ENCODE measurements at places on chromosomes 6 and 20.

DNA sequence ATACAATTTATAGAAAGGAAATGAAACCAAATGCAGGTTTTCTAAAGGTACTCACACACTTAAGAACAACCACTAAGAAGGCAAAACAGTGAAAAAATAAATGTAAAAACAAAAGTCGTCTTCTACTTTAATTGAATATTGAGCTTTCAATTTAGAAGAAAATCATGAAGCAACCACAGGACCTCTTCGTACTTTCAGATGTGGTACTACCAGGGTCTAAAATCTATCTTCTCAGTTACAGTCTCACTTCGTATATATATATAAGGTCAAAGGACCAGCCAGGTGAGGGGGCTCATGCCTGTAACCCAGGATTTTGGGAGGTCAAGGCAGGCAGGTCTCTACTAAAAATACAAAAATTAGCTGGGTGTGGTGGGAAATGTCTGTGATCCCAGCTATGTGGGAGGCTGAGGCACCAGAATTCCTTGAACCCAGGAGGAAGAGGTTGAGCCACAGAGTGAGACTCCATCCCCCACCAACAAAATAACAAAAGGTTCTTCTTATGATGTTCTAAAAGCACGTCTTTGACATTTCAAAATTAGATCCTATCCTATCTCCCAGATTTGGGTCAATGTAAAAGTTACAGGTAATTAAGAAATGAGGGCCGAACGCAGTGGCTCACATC lies 12.5 kb downstream of the ROMO1 start:
- DNase-seq: no peak

DNA sequence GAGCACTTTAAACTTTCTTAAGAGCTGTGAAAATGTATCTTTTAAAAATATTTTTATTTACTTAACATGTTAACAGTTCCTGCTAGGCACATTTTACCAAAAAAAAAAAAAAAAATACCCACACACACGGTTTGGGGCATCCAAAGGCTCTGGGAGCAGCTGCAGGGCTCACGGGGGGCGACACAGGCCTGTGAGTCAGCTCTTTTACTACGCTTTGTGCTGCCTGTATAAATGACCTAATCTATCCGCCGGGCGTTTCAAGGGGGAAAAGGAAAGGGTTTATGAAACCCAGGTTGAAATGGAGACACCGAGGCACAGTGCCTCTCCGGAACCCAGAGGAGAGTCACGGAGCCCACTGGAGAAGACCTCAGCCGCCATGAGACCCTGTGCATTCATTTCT lies 40.4 kb downstream of the DLL1 start:
- DNase-seq: no peak

DNA sequence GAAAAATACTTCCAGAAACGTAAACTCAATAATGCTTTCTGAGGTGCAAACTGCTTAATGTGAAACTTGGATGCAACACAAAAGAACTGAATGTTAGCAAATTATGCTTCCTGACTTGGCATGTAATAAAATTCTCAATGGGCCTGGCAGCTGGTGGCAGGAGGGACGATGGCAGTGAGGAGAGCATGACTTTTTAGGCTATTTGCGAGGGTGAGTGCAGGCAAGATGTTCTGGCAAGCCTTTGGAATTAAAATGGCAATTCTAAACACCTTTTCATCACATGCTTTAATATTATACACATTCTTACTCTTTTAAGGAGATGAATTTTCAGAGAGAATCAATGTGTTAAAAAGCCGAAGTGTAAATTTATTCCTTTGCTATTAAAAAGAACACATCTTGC lies 224.8 kb upstream of the CDH4 start:
- no peak for DNase-seq

GRCh38 chr6:131568726-131569125 lies 4.3 kb upstream of the ARG1 start:
- DNase-seq: no peak

DNA sequence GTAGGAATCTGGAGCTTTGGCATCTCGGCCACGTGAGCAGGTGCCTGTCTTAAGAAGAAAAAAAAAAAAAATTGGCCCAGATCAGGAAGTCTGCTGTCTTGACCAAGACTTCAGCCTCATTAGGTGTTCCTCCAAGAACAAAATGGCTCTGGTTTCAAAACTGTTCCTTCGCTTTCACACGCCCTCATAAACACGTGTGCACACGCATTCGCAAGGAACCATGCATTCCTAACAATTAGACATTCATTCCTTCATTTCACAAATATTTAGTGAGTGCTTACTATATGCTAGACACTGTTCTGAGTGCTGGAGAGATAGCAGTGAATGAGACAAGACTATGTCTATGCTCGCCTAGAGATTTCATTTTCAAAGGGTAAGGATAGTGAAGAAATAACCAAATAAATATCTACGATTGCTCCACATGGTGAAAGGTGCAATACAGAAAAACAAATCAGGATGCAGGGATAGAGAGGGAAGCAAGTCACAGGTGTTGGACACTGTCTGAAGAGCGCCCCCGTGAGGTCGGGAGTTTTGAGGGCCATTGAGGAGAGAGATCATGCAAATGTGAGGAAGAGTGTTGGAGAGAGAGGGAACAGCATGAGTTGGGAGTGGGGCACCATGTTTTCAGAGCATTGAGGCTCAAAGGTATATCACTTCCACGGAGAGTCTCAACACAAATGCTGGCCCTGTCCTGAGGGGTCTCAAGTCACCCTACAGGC lies 53.3 kb downstream of the CCDC170 start:
- DNase-seq: no peak

- DNase-seq: no peak
Measured at GRCh38 chr6:108684771-108685329, 124.1 kb downstream of the FOXO3 start.

- DNase-seq: no peak
Measured at GRCh38 chr6:133705731-133706130, 183.2 kb upstream of the TCF21 start.

- no peak for DNase-seq
Measured at GRCh38 chr6:67889682-67889995, 745.4 kb upstream of the ADGRB3 start.

- DNase-seq: no peak
Measured at GRCh38 chr6:38307740-38308139, 332.0 kb downstream of the BTBD9 start.

- no peak for DNase-seq
Measured at GRCh38 chr20:1331101-1331500, 2.2 kb upstream of the SDCBP2 start.
